ENCODE measurements at places on chromosomes 3 and 15.

- peak; percentile 66 for DNase-seq
These were observed 3.7 kb upstream of the MYL3 start for GRCh38 chr3:46866720-46867549.

DNA sequence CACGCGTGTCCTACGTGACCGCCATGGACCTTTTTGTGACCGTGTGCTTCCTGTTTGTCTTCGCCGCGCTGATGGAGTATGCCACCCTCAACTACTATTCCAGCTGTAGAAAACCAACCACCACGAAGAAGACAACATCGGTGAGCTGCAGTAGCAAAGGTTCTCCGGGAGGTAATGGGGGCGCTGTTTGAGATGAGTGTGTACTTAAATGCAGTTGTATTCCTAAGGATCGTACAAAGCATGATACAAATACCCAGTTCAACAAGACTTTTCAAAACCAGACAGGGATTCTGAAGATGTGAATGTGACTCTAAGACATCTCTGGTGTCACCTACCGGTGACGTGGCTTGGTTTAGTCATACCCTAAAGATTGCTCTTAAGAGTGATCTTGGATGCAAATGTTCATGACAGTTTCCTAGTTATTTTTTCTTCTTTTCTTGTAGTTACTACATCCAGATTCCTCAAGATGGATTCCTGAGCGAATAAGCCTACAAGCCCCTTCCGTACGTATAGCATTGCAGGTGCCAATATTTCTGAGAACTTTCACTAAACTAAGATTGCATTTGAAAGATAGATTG, 556.6 kb downstream of the GABRG3 start:
- DNase-seq, result no peak

- DNase-seq, result no peak
These were observed 28.4 kb downstream of the IRAK2 start for GRCh38 chr3:10192953-10193691.

DNA sequence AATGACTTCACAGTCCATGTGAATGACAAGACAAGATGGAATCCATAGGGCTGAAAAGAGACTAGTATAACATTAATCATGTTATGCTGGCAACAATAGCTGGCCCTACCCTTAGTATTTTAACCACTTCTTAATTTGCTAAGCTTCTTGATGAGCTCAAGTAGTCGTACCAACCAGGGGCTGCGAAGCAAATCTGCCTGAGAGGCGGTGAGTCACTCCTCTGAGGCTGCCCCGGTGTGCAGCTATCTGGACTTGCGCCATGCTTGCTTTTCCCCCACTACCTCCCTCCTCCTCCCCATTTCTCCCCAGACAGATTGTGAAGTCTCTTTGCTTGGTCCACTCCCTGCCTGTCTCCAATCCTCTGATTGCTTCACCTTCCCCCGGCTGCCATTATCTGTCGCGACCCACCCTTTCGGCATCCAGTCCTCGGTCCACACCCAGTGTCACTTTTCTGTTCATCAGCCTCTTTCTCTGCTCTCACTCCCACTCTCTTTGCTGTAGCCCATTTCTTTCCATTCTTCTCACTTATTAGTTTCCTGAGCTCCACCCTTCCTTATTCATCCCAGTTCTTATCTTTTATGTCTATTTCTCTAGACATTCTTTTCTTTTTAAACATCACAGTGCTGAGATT, 42.7 kb downstream of the DUT start:
- DNase-seq, result no peak

DNA sequence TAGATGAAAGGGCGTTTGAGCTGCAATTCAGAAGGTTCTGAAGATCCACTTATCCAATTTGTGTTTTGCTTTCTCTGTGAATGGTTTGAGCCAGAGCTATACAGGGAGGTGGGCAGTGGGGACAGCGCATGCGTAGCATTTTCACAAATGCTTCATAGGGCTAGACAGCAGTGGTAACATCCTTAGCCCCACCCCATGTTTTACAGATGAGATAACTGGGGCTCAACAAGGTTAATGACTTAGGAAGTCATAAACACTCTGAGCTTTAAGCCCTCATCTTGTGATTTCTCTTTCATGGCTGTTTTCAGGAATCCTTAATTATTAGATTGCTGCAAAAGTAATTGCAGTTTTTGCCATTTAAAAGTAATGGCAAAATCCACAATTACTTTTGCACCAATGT, 408.7 kb downstream of the IL5RA start:
- DNase-seq, result no peak

- DNase-seq, result no peak
These were observed 38.8 kb downstream of the SMAD6 start for GRCh38 chr15:66740802-66741201.

GRCh38 chr3:3241596-3241995, 62.1 kb upstream of the CRBN start:
- DNase-seq, result no peak

GRCh38 chr3:87491843-87492242, 215.5 kb upstream of the POU1F1 start:
- DNase-seq, result no peak

DNA sequence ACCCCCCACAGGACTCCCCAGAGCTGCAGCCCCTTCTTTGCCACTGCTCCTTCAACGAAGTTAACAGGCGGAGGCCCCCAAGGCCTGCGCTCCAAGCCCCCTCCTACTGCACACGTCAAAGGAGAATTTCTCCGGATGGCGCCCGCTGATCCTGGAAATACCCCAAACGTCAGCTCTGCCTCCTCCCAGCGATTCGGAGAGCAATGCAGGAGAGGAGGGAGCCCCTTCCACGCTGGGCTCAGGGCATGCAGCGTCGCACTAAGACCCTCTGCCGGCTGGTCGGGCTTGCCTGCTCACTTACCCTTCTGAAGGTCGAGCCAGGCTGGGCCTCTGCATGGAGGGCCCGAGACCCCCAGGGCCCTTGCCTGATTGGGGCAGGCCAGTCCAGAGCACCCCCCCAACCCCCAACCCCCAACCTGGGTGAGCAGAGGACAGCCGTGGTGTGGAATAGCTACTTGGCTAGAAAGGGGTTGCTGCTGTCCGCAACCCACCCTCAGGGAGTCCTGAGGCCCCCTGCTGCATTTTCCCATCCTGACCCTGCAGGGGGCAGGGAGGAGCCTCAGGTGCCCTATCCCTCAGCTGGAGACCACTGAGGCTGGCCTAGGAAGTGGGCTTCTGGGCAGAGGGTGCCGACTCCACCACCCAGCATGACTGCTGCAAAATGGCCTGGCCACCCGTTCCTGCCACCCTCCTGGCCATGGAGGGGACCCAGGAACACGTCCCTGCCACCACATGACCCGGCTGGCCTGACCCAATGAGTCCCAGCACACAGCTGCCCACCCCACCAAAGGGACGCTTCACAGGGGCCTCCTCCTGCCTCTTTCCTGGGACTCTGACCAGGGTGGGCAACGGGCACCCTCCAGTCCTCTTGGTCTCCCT, 976 bp downstream of the ATP2B2 start:
- no peak for DNase-seq

DNA sequence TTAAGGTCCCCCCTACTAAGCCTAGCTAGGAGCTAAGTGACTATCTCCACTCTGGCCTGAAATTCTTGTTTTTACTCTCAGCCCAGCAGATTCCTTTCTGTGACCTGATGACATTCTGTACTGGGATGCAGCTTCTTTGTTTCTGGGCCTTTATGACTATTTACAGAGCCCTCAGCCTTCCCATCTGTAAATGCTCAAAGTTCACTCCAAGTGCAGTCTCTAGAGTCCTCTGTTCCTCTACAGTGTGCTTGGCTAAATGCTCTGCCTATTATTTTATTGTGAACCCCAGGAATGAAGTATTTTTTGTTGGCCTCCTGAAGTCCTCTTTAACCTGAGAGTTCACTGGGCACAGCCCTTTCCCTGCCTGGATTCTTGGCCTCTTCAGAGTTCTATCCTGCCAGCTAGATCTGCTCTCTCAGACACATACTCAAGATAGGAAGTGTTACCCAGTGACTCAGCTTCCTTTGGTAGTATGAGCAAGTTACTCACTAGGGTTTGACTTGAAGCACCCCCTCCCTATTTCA, 278.1 kb upstream of the P2RY1 start:
- DNase-seq, result no peak

DNA sequence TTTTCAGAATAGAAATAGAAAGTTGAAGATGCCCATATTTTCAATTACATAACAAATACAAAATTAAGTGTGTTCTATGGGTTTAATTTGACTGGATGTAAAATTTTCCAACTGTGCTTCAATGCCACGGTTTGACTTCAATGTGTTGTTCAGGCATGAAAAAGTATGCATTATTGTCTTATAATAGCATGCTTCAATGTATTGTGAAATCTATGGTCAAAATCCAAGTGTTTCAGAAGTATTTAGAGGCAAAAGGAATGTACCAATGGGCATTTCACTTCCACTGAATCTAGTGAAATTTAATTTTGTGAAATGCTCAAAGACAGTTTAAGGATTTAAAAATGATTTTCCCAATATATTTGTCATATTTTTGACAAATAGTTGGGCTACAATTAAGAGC, 16.0 kb downstream of the NEK10 start:
- no peak for DNase-seq

GRCh38 chr3:69290006-69290405, 95.9 kb downstream of the FRMD4B start:
- no peak for DNase-seq

GRCh38 chr15:98682992-98683701, 34.8 kb downstream of the IGF1R start:
- no peak for DNase-seq

DNA sequence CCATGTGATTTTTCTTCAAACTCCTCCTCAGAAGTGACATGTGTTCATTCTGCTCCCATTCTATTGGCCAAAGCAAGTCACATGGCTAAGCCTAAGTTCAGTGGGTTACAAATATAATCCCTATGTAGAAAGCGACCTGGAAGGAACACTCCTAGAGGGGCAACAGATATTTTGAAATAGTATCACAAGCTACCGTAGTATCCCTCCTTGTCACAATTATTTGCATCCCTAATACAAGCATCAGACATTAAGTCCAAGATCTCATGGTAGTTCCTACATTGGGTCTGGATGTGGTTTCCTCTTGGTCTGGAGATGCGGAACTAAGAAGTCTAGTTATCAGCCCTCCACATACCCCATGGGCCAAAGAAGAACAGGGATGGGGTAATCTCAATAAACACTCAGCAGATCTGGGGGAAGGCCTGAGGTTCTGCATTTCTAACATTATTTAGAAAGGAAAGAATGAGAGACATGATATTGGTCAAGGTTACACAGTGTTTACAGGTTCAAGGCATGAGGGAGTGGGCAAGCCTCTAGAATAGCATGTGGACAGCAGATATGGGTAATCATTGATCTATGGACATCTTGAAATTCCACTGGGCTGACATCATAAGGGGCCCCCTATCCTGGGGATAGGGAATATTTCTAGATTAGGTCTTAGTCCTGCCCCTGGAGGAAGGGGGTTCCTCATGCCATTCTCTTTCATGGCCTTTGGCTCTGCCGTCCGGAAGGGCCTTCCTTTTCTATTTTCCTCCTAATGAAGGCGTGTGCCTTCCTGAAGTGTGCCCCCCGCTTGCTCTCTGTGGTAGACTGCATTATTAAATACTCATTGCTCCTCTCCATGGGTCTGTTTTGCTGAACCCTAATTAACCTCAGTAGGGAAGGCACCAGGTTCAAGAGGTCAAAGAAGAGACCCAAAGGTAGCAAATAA, 17.8 kb upstream of the ABHD2 start:
- no peak for DNase-seq

- DNase-seq, result no peak
These were observed 16.8 kb upstream of the SRP14 start for GRCh38 chr15:40055576-40056293.

DNA sequence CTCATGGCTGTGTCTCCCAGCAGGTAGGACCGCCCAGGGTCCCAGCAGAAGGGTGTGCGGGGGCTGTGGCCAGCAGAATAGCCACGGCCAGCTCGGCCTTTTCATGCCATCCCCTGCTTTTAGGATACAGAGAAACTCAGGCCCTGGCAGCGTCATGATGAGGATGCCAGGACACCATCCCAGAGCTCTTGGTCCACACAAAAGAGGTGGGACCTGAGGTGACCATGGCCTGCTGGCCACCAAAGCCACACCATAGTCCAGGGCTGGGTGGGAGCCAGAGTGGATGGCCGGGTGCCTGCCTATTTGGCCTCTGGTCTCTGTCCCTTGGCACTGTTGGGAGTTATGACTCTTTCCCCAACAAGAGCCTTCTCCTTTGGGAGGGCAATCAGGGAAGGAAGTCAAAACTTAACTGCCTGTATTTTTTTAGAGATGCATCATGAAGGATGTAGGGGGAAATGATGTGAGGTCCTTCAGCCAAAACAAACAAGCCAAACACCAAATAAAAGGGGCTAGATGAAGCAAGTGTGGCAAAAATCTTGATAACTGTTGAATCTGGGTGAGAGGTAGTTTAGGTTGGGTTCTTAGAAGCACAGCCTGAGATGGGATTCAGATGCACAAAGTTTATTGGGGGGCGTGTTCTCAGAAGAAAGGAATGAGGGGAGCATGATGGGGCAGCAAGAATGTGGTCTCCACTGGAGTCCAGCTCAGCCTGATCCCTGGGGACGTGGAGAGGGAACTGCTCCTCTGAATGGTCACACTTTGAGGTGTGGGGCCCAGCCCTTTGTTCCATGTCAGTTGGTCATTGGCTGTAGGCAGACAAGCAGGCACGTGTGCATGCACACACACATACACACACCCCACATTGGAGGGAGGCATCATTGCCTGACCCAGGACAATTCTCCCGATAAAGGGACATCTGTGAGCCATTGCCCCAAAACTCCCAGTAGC, 33.2 kb downstream of the SMAD6 start:
- DNase-seq, result no peak

DNA sequence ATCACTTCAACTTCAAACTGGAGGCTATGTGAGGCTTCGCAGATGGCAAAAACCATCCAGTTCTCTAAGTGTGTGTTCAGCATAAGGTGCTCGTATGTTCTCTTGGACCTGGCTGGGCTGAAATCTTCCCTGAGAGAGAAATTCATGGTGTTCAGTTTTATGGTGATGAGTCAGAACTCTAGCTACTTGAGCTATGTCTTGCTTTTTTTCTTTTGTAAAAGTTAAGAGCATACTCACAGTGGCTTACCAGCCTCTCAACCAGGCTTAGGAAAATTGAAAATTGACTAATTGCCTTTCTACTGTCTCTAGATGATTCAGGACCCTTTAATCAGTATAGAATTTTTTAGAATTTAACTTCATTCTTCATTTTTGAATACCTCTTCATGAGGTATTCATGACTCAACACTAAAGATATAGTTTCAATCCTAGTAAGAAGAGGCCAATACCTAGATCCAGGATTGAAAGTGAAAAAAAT, 617.5 kb downstream of the TBL1XR1 start:
- DNase-seq, result no peak

DNA sequence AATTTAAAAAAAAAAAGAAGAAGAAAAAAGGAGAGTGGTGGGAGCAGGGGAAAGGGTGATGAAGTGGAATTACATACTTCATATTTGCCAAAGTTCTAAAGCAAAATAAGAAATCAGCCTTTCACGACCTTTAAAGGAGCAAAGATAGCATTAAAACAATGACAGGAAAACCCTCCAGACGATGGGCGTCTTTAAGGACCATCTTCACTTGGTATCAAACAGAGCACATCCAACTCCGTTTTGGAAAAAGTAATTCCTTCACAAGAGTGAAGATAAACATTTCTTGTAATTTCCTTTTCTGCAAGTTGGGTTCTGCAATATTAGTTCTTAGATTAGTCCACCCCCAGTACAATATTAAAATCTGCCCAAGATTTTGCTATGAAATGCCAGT, 32.8 kb downstream of the FRMD4B start:
- DNase-seq, result no peak

- DNase-seq, result no peak
These were observed 32.3 kb upstream of the SEMA3F start for GRCh38 chr3:50122661-50123391.

GRCh38 chr15:30929064-30929669, 25.5 kb downstream of the FAN1 start:
- DNase-seq, result no peak

- no peak for DNase-seq
These were observed 56.2 kb downstream of the TFG start for GRCh38 chr3:100765437-100765975.

Data from progenitor cell of endocrine pancreas (in vitro differentiated cells).